Breast epithelium (tissue), 4 donors: ENCODE measurements at places on chromosomes 1 and 21.

DNA sequence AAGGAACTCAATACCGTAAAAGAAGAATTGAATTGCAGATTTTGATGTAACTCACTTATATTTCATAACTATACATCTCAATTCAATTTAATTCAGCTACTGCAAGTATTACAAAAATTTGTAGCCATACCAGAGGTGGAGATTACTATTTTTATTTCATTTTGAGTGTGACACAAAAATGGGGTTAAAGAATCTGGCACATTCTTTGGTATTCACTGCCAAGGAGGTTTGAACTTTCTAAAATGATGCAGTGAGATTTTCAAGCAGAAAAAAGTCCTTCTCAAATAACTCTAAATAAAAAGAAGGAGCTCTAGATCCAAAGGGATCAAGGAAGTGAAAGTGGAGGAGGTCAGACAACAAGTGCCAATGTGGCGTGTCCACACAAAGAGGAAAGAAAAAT is 569.0 kb downstream of the DPYD start:
- H3K27ac ChIP-seq, result no peak overlapping the region
- no peak for DNase-seq
- H3K27me3 ChIP-seq, result no peaks in the 10 kb centered on the region
- no peaks in the 10 kb centered on the region for H3K36me3 ChIP-seq
- H3K4me1 ChIP-seq, result no peaks in the 10 kb centered on the region

DNA sequence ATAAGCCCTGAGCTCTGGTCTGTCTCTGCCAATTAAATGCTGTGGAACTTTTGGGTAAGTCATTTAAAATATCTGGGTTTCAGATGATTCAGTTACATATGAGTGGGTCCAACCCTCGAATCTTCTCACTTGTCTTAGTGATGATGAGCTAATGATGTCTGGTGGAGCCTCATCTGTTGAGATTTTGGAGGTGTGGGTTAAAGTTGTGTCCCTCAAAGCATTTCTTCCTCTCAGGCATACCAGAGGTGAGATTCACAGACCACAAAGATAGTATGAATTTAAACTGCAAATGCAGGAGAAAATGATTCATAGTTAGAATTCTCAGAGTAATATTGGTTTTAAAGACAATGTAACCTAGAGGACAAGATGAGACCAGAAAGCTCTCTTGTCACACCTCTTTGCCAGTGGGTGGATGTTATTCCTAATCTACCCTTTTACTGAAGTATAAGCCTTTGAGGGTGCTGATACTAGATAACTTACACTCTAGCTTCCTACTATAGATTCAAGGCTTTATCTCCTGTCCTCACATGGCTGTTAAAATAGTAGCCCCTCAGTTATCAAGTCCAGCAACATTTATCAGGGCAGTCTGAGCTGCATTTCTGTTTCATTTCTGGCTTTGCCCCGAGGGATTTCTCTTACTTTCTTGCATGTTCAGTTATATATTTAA is 90.7 kb downstream of the MT1HL1 start:
- no peak overlapping the region for H3K4me3 ChIP-seq
- H3K36me3 ChIP-seq, result no peaks in the 10 kb centered on the region
- H3K4me1 ChIP-seq, result no peaks in the 10 kb centered on the region
- no peak for DNase-seq

DNA sequence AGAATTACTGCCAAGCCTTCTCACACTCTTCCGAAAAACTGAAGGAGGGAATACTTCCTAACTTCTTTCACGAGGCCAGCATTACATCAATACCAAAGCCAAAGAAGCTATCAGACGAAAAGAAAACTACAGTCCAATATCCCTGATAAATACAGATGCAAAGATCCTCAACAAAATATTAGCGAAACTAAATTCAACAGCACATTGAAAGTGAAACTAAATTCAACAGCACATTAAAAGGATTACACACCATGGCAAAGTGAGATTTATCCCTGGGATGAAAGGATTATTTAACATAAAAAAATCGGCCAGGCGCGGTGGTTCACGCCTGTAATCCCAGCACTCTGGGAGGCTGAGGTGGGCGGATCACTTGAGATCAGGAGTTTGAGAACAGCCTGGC is 176.8 kb downstream of the FAF1 start:
- no peaks in the 10 kb centered on the region for H3K27me3 ChIP-seq
- peak overlapping the region; percentile 53 for H3K4me3 ChIP-seq
- DNase-seq, result no peak
- peak overlapping the region; percentile 50 for H3K27ac ChIP-seq
- H3K36me3 ChIP-seq, result no peaks in the 10 kb centered on the region

DNA sequence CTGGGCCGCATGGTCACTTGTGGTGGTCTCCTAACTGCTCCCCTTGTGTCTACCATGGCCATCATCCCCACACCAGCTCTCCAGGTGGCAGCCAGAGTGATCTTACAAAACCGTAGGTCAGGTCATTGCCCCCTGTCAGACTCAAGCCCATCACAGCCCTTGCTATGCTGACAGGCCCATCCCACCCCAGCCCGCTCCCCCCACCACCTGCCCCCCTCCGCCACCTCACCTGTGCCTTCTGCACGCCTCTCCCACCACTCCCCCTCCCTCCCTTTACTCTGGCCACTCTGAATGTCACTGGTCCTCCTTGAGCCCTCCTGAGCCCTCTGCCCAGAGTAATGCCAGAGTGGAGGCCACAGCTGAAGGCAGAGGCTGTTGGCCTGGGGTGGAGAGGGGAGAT is 28.5 kb downstream of the TEX35 start:
- H3K4me1 ChIP-seq, result no peaks in the 10 kb centered on the region
- H3K4me3 ChIP-seq, result peak overlapping the region; percentile 91
- H3K27ac ChIP-seq, result no peak overlapping the region
- H3K36me3 ChIP-seq, result no peaks in the 10 kb centered on the region
- no peaks in the 10 kb centered on the region for H3K27me3 ChIP-seq

GRCh38 chr1:202105571-202106339 is 17.0 kb upstream of the GPR37L1 start:
- no peaks in the 10 kb centered on the region for H3K36me3 ChIP-seq
- no peaks in the 10 kb centered on the region for H3K27me3 ChIP-seq
- peaks cover 8% of the 10 kb centered on the region for H3K4me1 ChIP-seq

DNA sequence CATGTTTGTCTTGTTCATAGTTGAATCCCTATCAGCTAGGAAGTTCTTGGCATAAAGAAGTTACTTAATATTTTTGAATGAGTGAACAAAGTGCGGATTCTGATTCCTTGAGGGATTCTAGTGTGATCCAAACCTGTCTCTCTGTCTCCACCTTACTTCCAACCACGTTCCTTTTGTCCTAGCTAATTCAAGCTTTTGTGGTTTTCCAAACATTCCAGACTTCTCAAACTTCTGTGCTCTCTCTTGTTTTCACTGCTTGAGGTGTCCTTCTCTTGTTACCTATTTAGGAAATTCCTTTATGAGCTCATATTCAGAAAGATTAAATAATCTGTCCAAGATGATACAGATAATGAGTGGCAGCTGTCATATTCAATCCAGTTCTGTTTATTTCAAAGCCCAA is 353.2 kb downstream of the PTBP2 start:
- H3K4me3 ChIP-seq, result no peak overlapping the region
- no peak for DNase-seq
- no peak overlapping the region for H3K27ac ChIP-seq
- H3K4me1 ChIP-seq, result no peaks in the 10 kb centered on the region
- H3K27me3 ChIP-seq, result no peaks in the 10 kb centered on the region

- no peaks in the 10 kb centered on the region for H3K36me3 ChIP-seq
- no peak overlapping the region for H3K27ac ChIP-seq
- no peaks in the 10 kb centered on the region for H3K4me1 ChIP-seq
- no peaks in the 10 kb centered on the region for H3K27me3 ChIP-seq
- H3K4me3 ChIP-seq, result no peak overlapping the region
- DNase-seq, result no peak
Measured at GRCh38 chr1:238789916-238790667, 596.3 kb upstream of the CHRM3 start.

DNA sequence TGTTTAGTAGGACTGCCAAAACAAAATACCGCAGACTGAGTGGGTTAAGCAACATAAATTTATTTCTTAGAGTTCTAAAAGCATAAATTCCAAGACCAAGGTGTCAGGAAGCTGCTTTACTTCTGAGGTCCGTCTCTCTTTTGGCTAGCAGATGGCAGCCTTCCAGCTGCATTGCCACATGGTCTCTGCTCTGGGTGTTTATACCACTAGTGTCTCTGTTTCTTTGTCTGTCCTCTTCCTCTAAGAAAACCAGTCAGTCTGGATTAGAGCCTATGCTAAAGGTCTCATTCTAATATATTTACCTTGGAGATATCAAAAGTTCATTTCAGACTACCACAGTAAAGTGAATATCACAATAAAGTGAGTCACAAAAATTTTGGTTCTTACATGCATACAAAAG is 519.8 kb downstream of the COL11A1 start:
- no peak overlapping the region for H3K27ac ChIP-seq
- peak; percentile 31 for DNase-seq
- no peaks in the 10 kb centered on the region for H3K36me3 ChIP-seq
- no peaks in the 10 kb centered on the region for H3K27me3 ChIP-seq

DNA sequence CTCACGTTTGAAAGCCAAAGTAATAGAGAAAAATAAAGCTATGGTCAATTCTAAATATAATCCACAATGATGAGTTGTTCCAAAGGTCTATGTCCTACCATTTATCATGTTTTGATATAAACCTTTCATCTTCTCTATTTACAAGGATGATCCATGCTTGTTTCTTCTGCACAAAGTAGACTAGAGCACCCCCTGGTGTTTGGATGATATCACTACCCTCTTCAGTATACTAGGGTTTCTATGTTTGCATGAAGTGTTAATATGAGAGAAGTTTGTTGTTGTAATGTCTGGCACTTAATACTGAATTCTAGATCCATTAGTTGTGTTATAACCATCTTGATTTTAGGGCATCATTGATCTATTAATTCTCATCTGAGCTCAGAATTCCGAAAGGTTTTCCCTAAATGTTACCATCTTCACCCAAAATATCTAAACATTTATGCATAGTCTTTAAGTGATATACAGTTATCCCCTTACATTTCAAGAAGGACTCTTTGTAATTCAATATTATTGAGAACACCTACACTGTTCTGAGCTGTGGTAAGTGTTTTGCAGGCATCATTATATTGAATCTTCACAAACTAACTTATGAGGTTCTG is 21.1 kb downstream of the CLDN8 start:
- H3K4me1 ChIP-seq, result no peaks in the 10 kb centered on the region
- H3K36me3 ChIP-seq, result no peaks in the 10 kb centered on the region
- no peak overlapping the region for H3K4me3 ChIP-seq
- DNase-seq, result no peak
- H3K27me3 ChIP-seq, result no peaks in the 10 kb centered on the region
- no peak overlapping the region for H3K27ac ChIP-seq

DNA sequence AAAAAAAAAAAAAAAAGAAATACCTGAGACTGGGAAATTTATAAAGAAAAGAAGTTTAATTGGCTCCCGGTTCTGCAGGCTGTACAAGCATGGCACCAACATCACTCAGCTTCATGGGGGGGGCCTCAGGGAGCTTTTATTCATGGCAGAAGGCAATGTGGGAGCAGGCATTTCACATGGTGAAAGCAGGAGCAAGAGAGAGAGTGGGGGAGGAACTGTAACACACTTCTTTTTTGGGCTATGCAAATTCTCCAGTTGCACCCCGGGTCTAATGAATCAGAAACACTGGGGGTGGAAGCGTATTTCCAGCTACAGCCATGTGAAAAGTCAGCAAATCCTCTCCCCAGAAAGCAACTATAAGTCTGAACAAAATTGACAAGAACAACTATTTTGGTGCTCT is 11.8 kb upstream of the SOD1 start:
- H3K27me3 ChIP-seq, result no peaks in the 10 kb centered on the region
- no peaks in the 10 kb centered on the region for H3K4me1 ChIP-seq
- H3K27ac ChIP-seq, result no peak overlapping the region
- H3K36me3 ChIP-seq, result no peaks in the 10 kb centered on the region

- H3K27me3 ChIP-seq, result no peaks in the 10 kb centered on the region
- no peak overlapping the region for H3K4me3 ChIP-seq
- H3K27ac ChIP-seq, result no peak overlapping the region
- no peaks in the 10 kb centered on the region for H3K4me1 ChIP-seq
- no peaks in the 10 kb centered on the region for H3K36me3 ChIP-seq
Measured at GRCh38 chr1:226019572-226019971, 20.4 kb upstream of the SDE2 start.

GRCh38 chr21:25402134-25402961 is 204.9 kb downstream of the MRPL39 start:
- no peak overlapping the region for H3K4me3 ChIP-seq
- no peak overlapping the region for H3K27ac ChIP-seq
- no peaks in the 10 kb centered on the region for H3K27me3 ChIP-seq
- DNase-seq, result no peak

DNA sequence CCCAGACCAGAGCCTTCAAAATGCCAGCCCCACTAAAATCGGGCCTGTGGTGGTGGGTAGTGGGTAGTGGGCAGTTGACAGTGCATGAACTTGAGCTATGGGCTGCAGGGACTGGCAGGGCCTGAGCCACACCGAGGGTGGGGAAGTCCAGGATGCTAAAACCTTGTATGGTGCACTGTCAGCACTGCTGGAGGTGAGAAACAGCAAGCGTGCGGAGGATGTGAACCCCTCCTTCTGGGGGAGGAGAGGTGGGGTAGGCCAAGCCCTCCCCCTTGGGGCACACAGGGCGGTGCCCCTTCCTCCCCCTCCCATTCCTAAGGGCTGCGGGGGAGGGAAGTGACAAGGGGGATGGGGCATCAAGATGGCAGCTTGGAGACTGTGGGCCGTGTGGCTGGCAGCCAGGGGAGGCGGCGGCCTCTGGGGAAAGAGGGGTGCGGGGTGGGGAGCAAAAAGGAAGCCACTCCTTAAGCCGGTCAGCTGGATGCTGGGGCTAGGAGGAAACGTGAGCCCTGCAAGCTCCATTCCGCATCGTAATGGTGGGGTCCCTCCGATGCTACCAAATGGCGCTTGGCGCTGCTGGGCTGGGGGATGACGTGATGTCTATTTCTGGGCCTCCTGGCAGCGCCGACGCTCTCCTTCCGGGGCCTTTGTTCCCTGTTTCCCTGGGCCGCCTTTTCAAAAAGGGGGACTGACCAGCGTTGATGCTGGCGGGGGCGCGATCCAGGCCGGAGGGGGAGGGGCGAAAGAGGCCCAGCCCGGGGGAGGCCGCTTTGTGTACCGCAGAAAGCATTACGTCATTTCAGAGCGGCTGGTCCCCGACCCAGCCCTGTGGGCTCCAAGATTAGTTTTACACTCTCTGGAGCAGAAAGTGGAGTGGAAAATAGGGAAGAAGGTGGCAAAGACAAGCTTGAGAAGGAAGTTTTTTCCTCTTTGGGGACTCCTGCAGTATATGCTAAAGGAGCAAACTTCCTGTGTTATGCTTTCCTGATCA is 809 bp downstream of the SYT11 start:
- no peaks in the 10 kb centered on the region for H3K27me3 ChIP-seq
- H3K27ac ChIP-seq, result peak overlapping the region; percentile 90
- peak overlapping the region; percentile 40 for H3K4me3 ChIP-seq
- H3K36me3 ChIP-seq, result no peaks in the 10 kb centered on the region
- DNase-seq, result no peak
